ENCODE measurements at places on chromosomes 16 and 17.

GRCh38 chr16:51236583-51236982 is 85.5 kb upstream of the SALL1 start:
- DNase-seq: no peak

- no peak for DNase-seq
Measured at GRCh38 chr17:14813649-14814370, 451.3 kb downstream of the PMP22 start.

GRCh38 chr17:55601874-55602364 is 90.7 kb upstream of the SMIM36 start:
- DNase-seq: no peak

DNA sequence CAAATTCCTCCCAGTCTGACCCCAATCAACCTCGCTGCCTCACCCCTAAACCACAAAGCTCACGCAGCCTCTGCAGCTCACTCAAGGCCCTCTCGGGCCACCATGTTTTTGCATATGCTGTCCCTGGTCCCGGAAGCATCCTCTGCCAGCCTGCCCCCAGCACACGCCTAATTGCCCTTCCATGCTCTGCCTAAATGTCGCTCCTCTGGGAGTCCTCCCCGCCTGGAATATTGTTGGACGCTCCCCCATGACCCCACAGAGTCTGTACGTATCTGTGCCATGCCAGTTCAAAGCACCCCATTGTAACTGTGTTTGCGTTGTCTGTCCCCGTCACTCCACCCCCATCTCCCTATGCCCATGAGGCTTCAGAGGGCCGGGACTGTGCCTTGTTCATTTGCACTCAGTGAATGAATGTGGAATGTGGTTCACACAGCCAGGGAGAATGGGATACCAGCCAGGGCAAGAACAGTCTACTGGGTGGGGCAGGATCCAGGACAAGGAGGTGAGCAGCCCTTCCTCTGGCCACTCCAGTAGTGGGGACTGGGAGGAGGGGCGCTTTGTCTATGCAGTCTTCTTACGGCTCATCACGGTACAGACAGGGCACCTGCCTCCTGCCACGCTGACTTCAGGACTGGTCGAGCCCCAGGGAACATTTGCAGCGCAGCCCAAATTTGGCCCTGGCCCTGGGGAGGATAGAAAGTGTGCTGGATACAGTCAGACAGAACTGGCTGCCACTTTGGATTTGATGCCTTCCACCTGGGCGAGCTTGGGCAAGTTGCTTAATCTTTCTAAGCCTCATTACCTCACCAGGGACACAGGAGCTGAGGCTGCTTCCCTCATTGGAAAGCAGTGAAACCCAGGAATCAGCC is 48.5 kb downstream of the NOS2 start:
- DNase-seq: no peak

DNA sequence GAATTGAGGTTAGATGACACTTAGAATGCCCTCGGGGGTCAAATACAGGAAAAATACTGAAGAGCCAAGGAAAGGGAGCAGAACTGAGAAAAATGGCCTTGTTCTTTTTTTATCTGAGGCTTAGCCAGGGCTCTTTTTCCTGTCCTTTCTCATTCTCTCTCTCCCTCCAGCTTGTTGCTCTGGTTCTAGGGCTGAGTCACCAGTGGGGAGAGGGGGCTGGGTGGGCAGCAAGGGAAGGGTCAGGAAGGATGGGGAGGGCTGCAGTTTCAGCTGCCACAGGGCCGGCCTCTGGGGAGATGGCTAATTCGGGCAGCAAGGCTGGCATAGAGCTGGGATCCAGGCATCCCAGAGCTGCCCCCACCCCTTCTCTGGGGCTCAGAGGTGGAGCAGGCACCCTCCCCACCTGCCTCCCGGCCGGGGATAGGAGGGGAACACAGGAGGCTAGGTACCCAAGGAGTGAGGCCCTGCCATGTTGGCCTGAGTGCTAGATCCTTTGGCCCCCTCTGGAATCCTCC is 3.9 kb downstream of the ITGA3 start:
- no peak for DNase-seq

DNA sequence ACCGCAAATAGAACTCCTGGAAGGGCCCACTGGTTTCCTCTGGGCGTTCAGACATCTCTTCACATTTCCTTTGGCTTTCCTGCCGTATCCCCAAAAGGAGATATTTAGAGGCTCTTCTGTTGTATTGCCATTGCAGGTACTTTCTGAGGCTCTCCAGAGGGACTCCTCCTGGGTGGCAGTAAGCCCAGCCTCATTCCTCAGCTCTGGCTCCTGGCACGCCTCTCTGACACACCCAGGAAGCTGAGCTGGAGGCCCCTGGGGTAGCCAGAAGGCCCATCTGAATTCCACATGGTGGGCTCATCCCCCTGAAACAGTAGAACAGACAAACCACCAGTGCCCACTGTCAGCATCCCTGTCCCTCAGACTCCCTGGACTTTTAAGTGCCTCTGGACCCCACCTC is 206.7 kb downstream of the PARN start:
- DNase-seq: no peak

GRCh38 chr16:62692685-62693084 is 656.4 kb upstream of the CDH8 start:
- no peak for DNase-seq

- DNase-seq: no peak
Measured at GRCh38 chr16:4924593-4925292, 12.2 kb downstream of the PPL start.

DNA sequence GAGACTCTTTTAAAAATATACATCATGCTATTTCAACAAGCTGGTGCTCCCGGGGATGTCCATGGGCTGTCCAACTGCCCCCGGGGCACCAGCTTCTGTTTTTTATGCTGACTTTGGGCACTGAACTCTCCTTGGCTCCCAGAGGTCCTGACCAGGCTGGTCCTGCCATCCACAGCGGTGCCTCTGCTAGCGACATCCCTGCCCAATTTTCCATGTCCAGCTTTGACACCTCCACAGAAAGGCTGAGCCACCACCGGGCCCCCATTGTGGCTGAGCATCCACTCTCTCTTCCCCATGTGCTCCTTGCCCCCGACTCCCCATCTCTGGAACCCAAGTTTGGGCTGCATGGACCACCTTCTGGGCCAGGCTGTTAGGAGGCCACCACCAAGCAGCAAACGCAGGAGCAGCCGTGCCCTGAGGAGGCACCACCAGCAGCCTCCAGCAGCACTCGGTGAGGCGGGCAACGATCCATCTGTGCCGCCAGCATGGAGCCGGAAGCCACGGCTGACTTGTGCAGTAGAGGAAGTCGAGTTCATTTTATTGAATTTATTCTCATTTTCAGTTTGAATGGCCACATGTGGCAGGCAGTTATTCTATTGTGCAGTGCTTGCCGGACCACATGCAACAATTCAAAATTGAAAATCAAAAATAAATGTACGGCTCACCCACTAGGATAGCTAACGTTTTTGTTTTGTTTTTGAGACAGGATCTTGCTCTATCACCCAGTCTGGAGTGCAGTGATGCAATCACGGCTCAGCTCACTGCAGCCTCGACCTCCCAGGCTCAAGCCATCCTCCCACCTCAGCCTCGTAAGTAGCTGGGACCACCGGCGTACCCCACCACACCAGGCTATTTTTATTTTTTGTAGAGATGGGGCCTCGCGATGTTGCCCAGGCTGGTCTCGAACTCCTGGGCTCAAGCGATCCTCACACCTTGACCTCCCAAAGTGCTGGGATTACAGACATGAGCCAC is 2.8 kb upstream of the MEAK7 start:
- DNase-seq: no peak

All from activated CD4-positive, CD25-positive, alpha-beta regulatory T cell (primary cell).